ENCODE measurements at places on chromosomes 3 and 15. TPM values are rescaled to one million over a fixed set of nuclear protein-coding genes. Genes with fewer than 3 reads are reported as not detected.

DNA sequence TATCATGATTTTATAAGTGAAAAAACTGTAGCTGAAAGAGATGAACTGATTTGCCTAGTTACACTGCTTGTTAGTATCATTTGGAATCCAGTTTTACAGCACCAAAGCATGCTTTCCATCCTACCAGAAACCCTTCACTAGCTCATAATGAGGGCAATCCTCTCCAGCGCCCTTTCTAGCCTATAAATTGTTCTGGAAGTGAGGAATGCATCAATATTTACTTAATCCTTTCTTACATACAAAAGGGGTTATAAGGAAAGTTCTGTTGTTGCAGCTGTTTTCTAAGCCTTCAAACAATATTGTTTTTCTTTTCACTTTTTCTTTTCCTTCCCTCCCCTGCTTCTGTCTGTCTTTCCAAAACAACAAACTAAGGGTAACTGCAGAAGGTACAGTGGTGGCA lies 11.0 kb upstream of the PCCB start:
- H3K27me3 ChIP-seq = no peaks in the 10 kb centered on the region
- DNase-seq = no peak
- no peaks in the 10 kb centered on the region for H3K4me1 ChIP-seq
- no peaks in the 10 kb centered on the region for H3K36me3 ChIP-seq

GPR27 gene
- total RNA-seq = 2.1 TPM

- no peak for DNase-seq
These were observed 37.7 kb downstream of the MEGF11 start for GRCh38 chr15:66215811-66216210.

DNA sequence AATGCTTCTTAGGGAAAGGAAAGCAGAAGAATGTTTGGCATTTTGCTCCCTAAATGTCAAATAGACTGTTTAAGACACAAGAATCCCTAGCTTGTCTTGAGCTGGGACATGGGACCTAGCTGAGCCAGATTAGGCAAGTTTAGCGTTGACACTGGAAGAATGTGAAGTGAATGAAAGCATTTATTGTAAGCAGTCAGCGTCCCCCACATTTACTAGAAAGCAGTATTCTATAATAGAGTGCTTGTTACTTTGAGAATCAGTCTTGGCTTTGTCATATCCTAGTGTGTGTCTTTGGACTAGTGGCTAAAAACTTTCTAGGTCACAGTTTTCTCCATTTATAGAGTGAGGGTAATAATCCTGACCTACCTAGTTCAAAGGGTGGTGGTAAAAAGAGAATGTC lies 161.6 kb downstream of the ADAMTSL3 start:
- H3K4me3 ChIP-seq = no peak overlapping the region
- H3K36me3 ChIP-seq = no peaks in the 10 kb centered on the region
- H3K4me1 ChIP-seq = no peaks in the 10 kb centered on the region
- H3K27ac ChIP-seq = no peak overlapping the region
- DNase-seq = no peak
- no peaks in the 10 kb centered on the region for H3K27me3 ChIP-seq

DNA sequence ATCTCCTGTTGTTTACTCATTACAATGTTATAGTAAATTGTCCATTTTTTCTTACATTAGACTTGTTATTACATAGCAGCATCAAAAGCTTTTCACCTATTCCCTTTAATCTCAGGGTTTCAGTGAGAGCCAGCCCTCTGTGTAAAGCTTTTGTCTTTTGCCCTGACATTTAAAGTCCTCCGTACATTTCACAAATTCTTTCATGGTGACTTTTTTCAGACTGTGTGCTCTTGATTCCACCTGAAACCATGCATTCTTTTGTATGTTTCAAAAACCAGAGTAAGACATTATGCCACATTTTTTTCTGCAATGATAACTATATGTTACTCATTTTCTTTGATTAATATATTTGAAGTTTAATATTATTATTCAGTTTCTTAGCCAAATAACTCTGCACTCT lies 781.4 kb upstream of the ROBO1 start:
- no peak overlapping the region for H3K27ac ChIP-seq
- no peak overlapping the region for H3K4me3 ChIP-seq
- H3K36me3 ChIP-seq = no peaks in the 10 kb centered on the region
- DNase-seq = no peak
- H3K4me1 ChIP-seq = no peaks in the 10 kb centered on the region

- no peaks in the 10 kb centered on the region for H3K4me1 ChIP-seq
- no peaks in the 10 kb centered on the region for H3K36me3 ChIP-seq
- H3K27me3 ChIP-seq = no peaks in the 10 kb centered on the region
- H3K4me3 ChIP-seq = no peak overlapping the region
- DNase-seq = no peak
These were observed 743.7 kb upstream of the NECTIN3 start for GRCh38 chr3:110327870-110328269.

PRICKLE2 gene
- 42.1 TPM for total RNA-seq

AADACL2 gene
- not detected for total RNA-seq

GRCh38 chr15:43132830-43133429 lies 456 bp upstream of the TMEM62 start:
- no peaks in the 10 kb centered on the region for H3K27me3 ChIP-seq
- H3K27ac ChIP-seq = peak overlapping the region; percentile 24
- no peak for DNase-seq
- peak overlapping the region; percentile 70 for H3K4me3 ChIP-seq
- H3K36me3 ChIP-seq = peaks cover 5% of the 10 kb centered on the region
